ENCODE measurements at places on chromosomes 11 and 22.

DNA sequence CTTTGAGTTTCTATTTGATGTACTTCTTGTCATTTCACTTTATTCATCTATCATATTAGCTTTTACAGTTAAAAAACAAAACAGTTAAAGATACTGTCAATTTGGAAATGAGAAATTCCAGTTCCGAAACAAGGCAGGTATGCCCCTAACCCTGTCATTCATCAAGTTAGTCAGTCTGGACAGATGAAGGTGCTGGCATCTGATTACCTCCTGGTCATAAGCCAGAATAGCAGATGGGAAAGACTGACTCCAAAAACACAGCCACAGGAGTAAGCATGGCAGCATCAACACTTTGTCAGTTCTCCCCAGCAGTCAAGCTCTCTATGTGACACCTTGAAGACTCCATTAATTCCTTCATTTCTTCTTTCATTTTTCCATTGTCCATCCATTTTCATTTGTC is 4.3 kb downstream of the LRRC51 start:
- DNase-seq = no peak

DNA sequence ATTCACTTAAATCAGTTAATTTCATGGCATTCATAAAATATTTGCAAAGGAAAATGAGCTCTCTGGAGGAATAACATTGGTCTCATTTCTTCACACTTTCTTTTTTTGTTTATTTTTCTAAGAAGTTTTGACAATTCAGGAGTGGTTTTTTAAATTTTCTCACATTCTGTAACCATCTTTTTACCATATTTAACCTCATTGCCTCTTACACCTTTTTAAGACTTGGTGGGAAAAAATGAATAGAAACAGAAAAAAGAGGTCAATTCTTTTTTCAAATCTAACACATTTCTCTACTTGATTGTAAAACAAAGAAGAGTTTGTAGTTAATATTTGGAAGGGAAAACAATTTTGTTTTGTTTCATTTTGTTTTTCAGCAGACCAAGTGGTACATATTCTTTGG is 1034.7 kb upstream of the RAG2 start:
- no peak for DNase-seq

DNA sequence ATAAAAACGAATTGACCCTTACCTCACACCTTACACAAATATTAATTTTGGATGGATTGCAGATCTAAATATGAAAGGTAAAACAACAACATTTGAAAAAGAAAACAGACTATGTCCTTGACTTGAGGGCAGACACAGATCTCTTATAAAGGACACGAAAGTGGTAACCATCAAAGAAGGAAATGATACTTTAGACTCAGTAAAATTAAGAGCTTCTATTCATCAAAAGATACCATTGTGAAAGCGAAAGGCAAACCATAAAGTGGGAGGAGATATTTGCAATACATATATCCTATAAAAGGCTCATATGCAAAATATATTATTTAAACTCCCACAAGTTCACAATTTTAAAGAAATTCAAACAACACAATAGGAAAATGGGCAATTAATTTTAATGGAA is 5.0 kb downstream of the HEPACAM start:
- DNase-seq = no peak

GRCh38 chr11:62477927-62478326 is 59.1 kb downstream of the SCGB1A1 start:
- no peak for DNase-seq

- no peak for DNase-seq
Measured at GRCh38 chr11:32348502-32348901, 86.8 kb downstream of the WT1 start.

GRCh38 chr11:15333407-15333806 is 218.7 kb downstream of the INSC start:
- DNase-seq = no peak

DNA sequence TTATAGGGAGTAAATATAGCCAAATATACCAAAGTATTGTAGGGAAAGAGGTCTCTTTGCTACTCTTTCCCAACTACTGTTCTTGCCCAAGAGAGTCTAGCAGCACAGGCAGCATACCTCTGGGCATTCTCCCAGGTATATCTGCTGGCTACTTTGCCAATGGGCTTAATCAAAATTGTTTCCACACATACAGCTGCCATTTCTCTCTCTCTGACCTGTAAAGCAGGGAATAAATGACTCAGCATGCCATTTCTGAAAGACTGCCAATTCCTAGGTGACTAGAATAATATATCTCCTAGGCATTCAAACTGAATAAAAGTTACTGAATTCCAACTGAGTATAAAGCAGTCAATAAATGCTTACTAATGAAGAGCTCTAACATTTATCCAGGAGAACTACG is 44.6 kb downstream of the RDX start:
- no peak for DNase-seq

- no peak for DNase-seq
Measured at GRCh38 chr11:77075425-77075905, 8.7 kb downstream of the CAPN5 start.

GRCh38 chr22:47564651-47565434 is 802.4 kb downstream of the TBC1D22A start:
- DNase-seq = no peak

DNA sequence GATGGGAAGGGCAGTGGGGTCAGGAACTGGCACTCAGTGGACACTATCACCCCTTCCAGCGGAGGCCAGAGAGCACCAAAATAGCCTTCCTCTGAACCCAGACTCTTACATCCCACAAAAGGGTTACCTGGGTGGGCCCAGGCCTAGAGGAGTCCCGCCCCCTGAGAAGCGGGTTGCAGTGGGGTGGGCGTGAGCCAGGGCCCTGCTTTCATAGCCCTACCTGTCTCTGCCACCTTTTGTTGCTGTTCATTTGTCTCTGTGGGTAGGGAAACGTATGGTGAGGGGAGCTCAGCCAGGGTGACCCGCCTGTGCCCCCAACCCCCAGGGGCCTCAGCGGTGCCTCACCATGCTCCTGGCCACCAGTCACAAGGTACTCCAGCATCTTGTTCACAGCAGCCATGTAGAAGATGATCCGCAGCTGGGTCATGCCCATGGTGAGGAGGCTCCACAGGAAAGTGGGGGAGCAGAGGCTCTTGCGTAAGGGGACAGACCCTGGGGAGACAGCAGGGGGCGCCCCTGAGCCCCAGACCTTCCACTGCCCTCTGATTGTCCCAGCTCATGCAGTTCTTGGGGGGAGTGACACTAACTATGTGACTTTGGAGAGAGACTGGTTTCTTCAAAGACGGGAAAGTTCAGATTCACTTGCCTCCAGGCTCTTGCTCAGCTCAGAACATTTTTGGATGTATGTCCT is 24.0 kb downstream of the SLC43A1 start:
- no peak for DNase-seq

- DNase-seq = no peak
Measured at GRCh38 chr11:35525501-35526175, at the start of gene PAMR1. PAMR1 (minus strand) TSS chr11:35525616; CDS start chr11:35525585, 31 bp downstream.

DNA sequence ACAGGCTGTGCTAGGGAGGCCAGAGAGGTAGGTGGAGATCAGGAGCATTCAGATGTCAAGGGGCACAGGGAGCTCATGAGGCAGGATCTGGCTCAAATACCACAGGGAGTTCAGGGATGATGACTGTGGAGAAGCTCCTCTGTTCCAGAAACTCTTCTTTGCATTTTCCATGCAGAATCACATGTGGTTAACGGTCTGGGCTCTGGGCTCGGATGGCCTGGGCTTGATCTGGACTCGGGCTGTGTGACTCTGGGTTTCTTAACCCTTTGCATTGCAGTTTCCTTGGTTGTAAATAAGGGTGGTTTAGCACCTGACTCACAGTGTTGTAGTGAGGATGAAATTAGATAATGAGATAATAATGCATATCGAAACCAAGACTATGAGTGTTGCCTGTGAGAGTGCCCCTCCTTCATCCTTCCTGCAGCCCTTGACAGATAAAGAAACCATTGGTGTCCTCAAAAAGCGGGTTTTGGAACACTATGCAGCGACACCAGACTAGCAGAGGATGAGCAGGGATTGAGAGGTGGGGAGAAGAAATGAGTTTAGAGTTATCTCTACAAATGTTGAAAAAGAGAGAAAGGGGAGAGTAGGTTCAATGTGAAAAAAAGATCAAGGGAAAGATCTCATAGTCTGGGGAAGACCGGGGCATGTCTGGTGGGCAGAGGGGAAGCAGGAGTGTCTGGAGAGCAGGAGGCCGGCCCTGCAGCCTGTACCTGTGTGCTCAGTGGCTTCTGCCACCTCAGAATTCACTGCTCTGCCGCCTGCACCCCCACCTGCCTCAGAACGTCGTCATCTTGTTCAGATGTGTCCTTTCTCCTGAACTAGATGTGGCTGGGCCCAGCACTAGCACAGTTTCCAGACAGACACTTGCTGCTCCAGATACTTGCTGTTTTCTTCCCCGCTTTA is 197.8 kb upstream of the SORL1-AS1 start:
- no peak for DNase-seq

GRCh38 chr11:117026593-117027330 is 71.5 kb downstream of the SIK3 start:
- no peak for DNase-seq

DNA sequence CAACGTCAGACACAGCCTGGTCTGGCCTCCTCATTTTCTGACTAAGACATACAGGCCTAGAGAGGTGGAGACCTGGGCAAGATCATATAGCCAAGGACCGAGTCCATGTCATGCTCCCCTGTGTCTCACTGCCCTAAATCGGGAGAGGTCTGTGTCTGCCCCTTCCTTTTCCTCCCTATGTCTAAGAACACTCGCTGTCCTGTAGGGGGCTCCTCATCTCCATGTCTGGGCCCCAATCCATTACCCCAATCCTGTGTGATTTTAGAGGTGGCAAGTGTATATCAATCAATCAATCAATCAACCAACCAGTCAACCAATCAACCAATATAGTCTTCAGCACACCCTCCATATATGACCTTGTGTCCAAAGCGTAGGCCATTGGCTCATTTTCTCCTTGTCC is 125.7 kb downstream of the KIRREL3 start:
- DNase-seq = no peak

DNA sequence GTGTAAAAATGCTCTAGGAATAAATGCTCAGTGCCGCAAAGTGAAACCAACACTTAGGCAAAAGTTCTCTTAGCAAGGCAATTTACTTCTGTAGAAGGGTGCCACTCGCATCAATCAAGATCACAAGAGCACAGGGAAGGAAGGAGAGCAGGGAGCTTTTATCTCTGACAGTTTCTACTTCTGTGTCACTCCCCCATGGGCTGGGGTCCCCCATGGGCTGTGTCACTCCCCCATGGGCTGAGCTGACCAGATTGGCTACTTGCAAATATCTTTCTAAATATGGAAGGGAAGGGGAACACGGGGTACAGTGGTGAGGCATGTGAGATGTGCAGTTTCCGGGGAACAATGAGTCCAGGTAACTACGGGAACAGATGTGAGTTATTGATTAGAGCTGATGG is 397 bp downstream of the OR52N2 start:
- no peak for DNase-seq

DNA sequence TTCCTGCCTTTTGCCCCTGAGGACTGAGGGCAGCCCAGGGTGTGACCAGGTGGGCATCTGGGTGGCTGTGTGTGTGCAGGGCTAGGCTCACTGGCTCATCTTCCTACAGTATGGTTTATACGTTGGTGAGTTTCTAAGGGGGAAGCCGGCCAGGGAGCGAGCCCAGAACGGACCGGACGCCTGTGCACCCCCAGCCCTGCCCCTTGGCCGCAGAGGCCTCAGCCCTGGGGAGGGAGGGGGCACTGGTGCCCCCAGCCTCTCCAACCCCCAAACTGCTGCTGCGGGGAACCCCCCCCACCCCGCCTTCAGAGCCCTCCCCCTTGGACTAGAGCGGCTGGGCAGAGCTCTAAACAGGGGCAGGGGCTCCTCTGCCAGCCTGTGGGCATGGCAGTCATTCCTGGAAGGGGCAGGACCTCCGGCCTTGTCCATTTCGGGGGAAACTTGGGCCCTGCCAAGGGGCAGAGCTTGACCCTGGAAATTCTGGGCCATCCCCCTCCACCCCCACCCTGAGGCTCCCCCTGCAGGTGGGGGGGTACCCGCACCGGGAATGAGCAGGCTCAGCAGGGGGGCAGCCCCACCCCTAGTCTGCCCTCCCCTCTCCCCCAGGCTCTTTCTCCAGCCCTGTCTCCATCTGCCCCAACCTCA is 5.4 kb downstream of the YIF1A start:
- no peak for DNase-seq

- DNase-seq = no peak
Measured at GRCh38 chr11:75720639-75721038, 3.0 kb downstream of the MOGAT2 start.

DNA sequence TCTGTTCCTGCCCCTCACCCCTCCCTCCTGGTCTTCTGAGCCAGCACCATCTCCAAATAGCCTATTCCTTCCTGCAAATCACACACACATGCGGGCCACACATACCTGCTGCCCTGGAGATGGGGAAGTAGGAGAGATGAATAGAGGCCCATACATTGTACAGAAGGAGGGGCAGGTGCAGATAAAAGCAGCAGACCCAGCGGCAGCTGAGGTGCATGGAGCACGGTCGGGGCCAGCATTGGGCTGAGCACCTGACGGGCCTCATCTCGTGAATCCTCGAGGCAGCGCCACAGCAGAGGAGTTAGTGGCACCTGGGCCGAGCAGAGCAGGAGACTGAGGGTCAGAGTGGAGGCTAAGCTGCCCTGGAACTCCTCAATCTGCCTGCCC is 941.8 kb downstream of the BRD1 start:
- no peak for DNase-seq

- DNase-seq = no peak
Measured at GRCh38 chr11:3830730-3831129, 10.0 kb downstream of the RHOG start.

GRCh38 chr11:66842501-66842895 is 743 bp upstream of the RCE1 start:
- DNase-seq = no peak

- DNase-seq = no peak
Measured at GRCh38 chr11:73340164-73340563, 32.1 kb downstream of the ARHGEF17 start.

- no peak for DNase-seq
Measured at GRCh38 chr11:26014456-26015115, 317.3 kb upstream of the ANO3 start.

GRCh38 chr11:118705111-118705741 is 25.8 kb upstream of the TREH start:
- DNase-seq = no peak

- DNase-seq = no peak
Measured at GRCh38 chr22:44147821-44148574, 32.7 kb upstream of the PARVG start.

DNA sequence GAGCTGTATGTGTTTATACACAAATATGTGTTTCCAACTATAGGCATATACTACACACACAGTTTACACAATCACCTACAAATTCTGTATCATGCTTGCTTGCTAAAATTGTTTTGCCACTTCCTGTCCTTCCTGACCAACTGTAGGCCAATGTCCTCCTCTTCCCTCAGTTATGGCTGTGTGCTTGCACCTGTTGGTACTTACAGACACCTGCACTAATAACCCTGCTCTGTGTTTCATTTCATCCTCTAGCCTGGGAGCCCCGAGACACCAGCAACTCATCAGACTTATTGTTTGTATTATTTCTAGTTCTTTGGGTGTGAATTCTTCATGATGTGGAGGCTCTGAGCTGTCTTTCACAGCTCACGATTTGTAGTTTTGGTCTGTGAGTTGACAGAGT is 1.8 kb upstream of the NCF4 start:
- no peak for DNase-seq

GRCh38 chr11:13013054-13013488 is 4.0 kb downstream of the RASSF10 start:
- no peak for DNase-seq

GRCh38 chr11:60280412-60280811 is at the start of gene MS4A4A:
MS4A4A (plus strand) TSS chr11:60280666; CDS start chr11:60280676, 10 bp downstream.
- DNase-seq = peak; percentile 77

- no peak for DNase-seq
Measured at GRCh38 chr22:20176421-20177085, 25.7 kb upstream of the CCDC188 start.

Measured in KG1 (cell line).